ENCODE measurements at places on chromosomes 7 and 10.

DNA sequence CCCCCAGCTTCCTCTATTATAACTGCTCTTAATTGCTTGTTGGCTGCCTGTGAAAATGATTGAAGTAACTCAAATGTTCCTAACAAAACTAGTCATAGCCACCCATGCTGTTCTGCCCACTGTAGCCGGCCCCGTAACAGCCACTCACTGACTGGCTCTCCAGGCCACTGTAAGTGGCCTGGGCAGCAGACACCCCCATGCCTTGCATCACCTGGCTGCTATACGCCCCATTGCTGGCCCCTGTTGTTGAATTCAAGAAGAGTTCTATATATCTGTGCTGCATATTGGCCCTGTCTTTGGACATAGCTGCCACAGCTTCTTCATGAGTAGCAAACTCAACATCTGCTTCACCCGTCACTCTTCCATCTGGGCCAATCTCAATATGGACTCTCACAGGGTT, 15.1 kb downstream of the FXYD4 start:
- no peak for DNase-seq

- no peak for DNase-seq
Measured at GRCh38 chr7:19670806-19671205, 38.0 kb downstream of the POLR1F start.

DNA sequence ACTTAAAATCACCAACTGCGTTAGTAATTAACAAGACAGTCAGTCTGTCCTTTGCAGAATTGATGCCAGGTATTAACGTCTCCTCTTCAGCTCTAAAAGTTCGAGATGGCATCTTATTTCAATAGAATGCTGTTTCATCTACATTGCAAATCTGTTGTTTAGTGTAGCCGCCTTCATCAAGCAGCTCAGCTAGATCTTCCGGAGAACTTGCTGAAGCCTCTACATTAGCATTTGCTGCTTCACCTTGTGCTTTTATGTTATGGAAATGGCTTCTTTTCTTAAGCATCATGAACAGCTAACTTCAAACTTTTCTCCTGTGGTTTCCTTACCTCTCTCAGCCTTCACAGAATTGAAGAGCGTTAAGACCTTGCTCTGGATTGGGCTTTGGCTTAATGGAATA, 95.5 kb upstream of the FAM20C start:
- no peak for DNase-seq

- no peak for DNase-seq
Measured at GRCh38 chr7:80629023-80629422, 9.4 kb upstream of the CD36 start.

- DNase-seq = no peak
Measured at GRCh38 chr7:150897502-150898474, 45.5 kb downstream of the AOC1 start.

DNA sequence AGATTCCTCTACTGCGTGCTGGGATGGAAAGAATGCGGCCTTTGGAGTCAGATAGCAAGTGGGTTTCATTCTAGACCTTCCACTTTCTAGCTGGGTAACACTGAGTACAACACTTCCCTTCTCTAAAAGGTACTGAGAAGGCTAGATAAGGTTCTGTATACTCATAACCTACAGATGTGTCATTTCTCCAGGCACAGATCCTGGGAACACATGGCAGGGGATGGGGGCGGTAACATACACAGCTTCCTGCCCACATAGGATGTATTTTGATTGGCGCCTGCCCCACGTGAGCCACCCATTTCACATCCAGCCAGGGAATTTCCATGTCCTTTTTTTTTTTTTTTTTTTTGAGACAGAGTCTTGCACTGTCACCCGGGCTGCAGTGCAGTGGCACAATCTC, 31.8 kb downstream of the KLRG2 start:
- no peak for DNase-seq

GRCh38 chr7:27080844-27081436, 14.9 kb downstream of the HOXA1 start:
- no peak for DNase-seq

- no peak for DNase-seq
Measured at GRCh38 chr7:16934722-16935340, 53.0 kb upstream of the AGR3 start.

GRCh38 chr10:127880557-127880956, 12.2 kb downstream of the CLRN3 start:
- DNase-seq = no peak

DNA sequence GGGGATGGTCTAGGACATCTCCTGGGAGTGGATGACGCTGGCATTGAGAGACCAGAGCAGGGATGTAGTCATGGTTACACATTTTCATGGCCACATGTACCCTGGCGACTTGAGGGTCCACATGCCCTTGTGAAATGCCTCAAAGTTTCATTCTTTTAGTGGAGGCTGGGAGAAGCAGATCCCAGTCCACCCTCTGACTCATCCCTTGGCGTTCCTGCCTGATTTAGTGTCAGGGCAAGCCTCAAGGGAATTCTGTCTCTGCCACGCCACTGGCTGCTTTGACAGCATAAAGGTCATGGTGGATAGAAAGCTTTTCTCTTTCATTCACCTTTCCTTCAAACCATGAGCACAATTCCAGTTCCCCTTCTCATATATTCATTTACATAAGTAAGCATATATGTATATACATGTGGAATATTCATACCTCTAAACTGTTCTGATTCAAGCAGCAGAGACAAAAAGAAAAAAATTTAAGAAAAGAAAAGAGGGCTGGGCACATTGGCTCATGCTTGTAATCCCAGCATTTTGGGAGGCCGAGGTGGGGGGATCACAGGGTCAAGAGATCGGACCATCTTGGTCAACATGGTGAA, 21.8 kb upstream of the KIF5B start:
- peak; percentile 20 for DNase-seq

- no peak for DNase-seq
Measured at GRCh38 chr7:154968336-154969001, 34.5 kb downstream of the PAXIP1 start.

DNA sequence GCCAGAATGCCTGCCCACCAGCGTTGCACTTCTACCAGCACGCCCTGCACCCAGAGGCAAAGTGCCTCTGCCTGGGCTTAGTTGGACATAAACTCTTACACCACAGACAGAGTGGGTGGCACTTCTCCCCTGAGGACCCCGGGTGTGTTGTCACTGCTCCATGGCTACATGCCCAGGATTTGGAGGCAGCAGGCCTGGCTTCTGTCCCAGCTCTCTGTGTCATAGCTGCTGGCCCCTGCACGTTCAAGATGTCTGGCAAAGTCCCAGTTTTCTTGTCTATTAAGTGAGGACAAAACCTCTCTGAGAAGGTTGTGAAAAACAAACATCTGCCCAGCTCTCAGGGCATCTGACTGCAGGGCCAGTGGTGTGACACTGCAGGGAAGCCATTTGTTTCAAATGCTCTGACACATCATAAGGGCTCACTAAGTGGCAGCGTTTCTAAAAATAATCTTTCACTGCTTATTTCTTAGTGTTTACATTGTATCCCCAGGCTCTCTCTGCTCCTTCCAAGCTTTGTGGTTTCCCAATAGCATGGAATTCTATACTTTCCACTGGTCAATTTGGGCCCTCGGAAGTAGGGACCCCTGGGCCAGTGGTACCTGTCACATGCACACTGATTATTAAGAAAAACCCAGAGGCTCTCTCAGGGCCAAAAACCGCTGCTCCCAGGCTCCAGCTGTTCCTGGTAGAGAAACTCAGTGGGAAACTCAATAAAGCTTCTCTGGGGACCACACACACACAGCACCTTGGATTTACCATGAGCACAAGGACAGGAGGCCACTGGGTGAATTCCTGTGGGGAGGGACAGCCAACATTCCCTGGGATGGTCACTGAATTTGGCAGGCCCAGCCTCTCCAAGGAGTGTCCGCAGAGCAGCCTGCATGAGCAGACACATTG, 86.2 kb upstream of the ANLN start:
- peak; percentile 78 for DNase-seq

- DNase-seq = peak; percentile 90
Measured at GRCh38 chr10:108735380-108735779, 1187.9 kb downstream of the XPNPEP1 start.

DNA sequence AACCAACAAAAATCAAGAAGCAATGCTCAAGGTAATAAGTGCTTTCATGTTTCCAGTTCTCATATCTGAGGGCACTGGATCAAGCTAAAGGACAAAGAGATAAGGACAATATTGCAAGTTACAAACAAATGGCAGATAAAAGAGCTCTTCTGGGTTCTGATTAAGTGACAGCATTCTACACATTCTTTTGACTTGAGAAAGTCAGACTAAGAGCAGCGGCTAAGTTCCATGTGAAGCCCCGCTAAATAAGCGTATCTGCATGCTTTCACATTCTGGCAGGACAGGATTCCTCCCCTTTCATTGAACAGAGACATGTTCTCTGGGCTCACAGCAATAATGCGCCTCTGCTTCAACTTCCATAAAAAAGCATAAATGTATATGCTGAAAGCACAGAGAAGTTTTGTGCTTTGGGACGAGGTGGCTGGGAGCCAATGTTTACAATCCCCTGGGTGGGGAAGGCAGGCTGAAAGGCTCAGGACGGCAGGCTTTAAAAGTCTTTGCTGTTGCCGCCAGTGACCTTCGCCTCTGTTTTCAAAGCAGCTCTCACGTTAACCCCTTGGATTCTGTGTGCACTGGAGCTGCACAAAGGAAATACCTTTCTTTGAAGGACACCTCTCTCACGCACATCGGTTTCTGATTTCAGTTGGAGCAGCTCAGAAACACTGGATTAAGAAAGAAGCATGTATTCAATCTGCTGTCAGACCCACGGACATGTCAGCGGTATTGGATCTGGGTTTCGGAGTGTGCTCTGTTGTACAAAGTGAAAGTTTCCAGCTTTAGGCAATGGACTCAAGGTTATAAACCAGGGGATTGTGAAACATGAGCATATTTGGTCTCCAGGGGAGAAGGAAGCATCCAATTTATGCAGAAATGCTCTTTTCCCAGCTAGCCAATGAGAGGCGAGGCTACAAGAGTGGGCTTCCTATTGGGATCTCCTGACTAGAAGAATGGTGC, 105.4 kb upstream of the FAM133B start:
- DNase-seq = peak; percentile 96

DNA sequence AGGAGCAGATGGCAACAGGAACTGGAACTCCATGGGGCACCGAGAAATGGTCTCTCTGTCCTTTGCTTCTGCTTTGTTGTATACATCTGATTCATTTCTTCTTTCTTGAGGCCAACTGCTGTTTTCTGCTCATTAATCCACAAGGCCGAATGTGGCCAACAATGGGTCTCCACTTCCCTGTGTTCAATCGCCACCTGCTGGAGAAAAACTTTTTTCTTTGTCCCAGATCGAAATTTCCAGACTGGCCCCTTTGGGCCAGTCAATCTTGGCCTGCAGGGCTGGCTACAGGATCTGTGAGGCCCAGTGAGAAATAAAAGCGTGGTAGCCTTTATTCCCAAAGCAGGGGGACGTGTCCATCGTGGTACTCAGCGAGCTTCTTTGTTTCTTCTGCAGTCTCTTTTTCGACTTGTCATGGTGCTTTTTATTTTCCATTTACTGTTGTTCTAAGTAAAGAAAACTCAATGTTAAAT, 58.8 kb downstream of the PARP12 start:
- peak; percentile 33 for DNase-seq

DNA sequence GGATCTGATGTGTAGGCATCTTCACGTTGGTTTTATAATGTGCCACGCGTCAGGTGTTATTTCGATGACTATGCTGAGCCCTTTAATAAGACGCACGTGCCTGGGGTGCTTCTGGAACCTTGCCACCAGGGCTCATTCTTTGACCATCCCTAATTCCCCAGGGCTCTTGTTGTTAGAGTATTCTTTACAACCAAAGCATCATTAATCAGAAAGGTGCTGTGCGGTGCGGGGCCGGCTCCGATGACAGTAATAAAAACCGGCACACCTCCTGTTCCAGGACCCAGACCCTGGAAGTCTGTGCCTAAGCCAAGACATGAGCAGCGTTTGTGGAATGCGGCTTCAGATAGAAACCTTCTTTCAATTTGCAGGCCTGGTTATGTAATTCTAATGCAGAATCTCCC, 58.4 kb downstream of the MGMT start:
- peak; percentile 57 for DNase-seq

- DNase-seq = peak; percentile 82
Measured at GRCh38 chr10:113026679-113027078, 76.6 kb downstream of the TCF7L2 start.

DNA sequence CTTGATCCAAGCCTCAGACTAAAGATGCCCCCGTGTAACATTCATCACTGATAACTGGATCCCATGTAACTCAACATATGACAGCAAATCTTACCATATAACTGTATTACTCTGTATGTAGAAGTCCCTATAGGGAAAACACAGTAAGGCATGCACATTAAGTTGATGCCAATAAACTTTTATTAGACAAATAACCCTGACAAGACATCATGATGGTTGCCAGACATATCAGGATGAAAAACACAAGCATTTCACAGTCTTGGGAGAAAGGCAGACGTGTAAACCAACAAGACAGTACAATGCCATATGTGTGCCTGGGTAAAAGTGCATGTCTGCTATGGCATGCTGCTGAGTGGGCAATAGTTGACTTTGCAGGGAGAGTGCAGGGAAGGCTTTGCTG, 142.2 kb downstream of the HERPUD2 start:
- DNase-seq = no peak

DNA sequence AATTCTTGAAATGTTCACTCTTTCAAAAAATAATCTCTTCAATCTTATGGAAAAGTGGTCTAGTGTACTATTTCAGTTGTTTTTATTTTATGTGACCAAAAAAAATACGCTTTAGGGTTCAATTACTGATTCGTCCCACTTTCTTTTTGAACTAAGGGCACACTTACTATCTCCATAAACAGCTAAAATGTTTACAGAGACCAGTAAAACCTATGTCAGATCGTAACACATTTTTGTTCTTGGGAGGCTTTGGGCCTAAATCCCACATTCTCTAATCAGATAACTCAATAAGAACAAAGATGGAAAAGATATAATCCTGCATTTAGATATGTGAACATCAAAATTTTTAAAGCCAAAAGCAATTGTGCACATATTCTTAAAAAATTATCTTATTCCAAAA, 29.8 kb upstream of the EPC1 start:
- no peak for DNase-seq

DNA sequence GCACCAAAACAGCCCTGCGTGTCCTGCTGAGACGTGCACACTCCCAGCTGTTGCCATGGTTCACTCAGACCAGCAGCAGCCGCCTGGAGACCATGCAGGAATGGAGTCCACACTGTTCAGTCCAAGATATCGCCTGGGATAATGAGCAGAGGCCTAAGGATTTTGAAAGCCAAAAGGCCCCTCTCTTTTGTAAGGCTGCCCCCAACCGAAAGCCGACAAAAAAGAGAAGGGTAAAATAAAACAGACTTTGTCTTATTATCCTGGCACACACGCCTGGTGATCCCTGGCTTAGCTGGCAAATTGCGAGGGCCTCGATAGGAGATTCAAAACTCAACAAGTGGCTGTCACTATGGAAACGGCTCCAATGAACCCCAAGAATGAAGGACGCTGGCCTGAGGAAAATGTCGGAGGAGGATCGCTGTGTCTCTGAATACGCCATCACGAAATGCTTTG, 263.6 kb downstream of the SKIDA1 start:
- no peak for DNase-seq

DNA sequence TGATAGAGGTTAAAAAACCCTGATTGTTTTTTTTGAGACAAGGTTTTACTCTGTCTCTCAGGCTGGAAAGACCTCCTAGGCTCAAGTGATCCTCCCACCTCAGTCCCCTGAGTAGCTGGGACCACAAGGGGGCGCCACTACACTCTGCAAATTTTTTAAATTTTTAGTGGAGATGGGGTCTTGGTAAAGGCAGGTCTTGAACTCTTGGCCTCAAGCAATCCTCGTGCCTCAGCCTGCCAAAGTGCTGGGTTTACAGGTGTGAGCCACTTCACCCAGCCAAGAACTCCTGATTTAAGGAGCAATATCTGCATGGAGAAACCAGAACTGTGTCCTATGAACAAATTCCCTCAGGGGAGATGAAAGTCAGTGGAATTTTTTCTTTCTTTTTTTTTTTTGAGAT, 7.3 kb upstream of the KLHDC10 start:
- no peak for DNase-seq

All from fibroblast of skin of left quadriceps (primary cell).